ENCODE measurements at places on chromosomes 5 and 9.

- no peak for DNase-seq
Observed at GRCh38 chr5:43685252-43685950, 82.4 kb downstream of the NNT start.

DNA sequence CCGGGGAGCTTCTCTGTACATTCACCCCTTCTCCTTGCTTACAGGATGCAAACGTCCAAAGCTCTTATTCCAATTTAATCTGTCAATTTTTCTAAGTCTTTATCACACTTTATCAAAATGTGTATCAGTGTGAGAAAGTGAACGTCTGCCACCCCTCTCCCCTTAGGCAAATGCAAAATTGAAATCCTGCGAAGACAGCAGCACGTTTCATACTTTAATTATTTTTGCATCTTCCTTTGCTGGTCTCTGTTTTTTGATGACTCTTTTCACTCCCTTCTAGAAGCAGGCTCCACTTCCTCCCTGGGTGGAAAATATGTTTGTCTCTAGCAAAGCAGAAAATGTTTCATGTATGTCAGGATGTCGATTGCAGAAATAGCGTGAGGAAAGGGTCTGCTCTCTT, 576.5 kb upstream of the BRINP1 start:
- no peak for DNase-seq

- DNase-seq = no peak
Observed at GRCh38 chr9:119577881-119578280, 208.6 kb upstream of the BRINP1 start.

DNA sequence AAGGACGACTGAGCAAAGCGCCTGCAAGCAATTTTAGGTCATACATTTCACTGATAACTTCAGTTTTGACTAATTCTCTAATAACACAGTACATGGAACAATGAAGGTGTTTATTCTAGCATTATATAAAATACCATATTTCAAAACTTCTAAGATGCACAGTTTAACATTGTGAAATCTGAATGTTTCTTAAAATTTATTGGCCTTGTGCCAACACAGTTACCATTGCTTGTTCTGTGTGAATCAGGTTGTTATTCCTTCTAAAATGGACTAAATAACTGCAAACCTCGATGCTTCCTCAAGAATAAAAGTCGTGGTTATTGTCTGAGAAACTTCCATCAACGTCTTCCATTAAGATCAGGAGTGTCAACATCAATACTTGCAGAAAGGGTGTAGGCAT, 8.0 kb downstream of the MCC start:
- DNase-seq = no peak

GRCh38 chr5:1304033-1304432, 9.2 kb upstream of the TERT start:
- no peak for DNase-seq

DNA sequence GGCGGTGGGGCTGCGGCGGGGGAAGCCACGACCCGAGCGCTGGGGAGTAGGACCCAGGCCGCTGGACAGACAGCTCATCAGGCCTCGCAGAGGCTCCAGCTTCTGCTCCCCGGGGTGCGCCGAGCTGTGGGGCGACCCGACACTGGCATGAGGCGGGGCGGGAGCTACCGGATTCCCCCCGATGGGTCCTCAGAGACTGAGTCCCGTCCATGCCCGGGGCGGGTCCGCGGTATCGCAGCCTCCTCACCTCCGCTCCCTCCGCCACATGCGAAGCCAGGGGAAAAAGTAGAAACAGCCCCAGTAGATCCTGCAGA, 2.6 kb upstream of the CCL27 start:
- DNase-seq = no peak

DNA sequence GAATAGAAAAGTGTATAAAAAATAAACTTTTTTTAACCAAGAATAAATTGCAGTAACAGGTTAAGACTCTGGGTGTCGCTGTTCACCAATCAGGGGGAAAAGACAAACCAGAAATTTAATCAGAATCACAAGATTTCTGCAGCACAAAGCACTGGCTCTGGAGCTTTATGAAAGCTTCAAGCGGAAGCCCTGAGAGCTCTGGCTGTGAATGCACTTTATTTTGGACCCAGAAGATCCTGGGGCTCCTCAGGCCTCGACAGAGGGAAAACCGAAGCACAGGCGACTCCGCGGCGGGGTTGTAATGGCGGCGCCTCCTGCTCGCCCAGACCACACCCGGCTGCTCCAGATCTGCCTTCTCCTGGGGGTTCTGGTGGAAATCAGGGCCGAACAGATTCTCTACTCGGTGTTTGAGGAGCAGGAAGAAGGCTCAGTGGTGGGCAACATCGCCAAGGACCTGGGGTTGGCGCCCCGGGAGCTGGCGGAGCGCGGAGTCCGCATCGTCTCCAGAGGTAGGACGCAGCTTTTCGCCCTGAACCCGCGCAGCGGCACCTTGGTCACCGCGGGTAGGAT, at the start of gene PCDHGA4:
Gene PCDHGA4 (plus strand): TSS at position 122 of the 570 bp plus-strand sequence. CDS start 87 bp downstream, at position 209.
- DNase-seq = no peak

DNA sequence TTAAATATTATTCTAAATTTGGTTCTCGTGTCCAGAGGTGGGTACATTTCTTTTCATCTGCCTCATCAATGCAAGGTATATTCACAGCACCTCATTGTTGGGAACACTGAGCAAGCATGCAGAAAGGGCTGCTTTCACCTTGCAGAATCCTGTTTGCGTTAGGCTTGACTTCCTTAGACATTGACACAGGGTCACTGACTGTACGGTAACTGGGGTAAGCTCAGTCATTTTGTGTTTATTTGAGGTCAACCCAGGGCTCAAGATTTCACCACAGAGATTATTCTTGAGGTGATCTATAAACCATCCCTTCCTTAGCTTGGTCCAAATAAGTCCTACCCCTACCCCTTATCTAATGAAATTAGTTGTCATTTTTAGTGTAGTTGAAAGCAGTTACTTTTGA, 1.7 kb upstream of the PTPDC1 start:
- DNase-seq = no peak

DNA sequence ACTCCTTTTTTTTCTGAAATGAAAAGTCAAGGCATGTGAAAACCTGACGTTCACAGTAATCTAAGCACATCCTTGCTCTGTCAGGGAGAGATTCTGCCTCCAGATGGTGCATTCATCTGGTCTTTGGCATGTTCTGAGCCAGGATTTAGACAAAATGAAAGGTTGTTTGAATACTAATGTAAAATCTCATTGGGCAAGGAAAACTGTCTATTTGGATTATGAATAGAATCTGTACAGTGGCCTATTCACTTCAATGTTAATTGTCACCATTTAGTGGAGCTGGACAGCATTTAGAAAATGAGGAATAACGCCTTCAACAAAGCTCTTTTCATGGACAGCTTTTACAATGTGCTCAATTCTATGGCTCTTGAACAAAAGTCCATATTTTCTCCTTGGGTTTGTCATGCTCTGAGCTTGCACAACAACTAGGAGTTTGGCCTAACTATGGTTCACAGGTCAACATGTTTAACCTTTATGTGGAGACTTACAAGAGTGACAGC, 28.9 kb downstream of the ARHGEF28 start:
- DNase-seq = no peak

- DNase-seq = no peak
Observed at GRCh38 chr5:18792145-18792544, 1157.9 kb downstream of the TAF11L14 start.

DNA sequence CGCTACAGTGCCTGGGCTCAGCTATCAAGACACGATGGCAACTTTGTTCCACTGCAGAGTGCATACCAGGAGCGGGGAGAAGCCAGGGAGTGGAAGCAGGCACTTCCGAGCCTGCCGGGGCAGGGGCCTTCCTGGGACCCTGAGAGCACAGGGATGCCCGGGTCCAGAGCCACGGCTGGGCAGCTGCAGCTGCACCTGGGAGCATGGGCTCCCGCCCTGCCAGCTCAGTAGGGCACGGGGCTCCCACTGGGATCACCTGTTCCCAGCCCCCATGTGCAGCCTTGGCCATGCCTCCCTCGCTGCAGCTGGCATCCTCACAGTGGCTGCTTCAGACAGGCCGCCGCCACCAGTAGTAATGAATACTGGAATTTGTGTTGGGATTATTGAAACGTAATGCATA, 391.5 kb downstream of the KDM4C start:
- no peak for DNase-seq

DNA sequence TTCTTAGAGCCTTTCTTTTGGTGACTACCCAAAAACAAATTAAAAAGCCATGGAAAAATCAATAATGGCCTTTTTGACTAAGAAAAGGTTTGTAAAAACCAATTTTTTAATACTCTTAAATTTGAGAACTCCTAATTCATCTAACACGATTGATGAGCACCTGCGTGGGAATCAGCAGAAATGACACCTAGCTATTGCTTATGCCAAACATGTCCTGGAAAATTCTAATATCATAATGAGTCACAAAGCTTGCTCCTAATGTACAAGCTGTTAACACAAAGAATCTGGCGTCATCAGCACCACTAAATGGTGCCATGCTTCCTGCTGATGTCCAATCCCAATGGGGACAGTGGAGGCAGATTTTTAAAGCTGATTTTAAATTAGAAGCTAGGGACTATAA, 146.2 kb upstream of the LRRTM2 start:
- DNase-seq = no peak

- DNase-seq = no peak
Observed at GRCh38 chr9:110546411-110546871, 33.1 kb downstream of the SVEP1 start.

DNA sequence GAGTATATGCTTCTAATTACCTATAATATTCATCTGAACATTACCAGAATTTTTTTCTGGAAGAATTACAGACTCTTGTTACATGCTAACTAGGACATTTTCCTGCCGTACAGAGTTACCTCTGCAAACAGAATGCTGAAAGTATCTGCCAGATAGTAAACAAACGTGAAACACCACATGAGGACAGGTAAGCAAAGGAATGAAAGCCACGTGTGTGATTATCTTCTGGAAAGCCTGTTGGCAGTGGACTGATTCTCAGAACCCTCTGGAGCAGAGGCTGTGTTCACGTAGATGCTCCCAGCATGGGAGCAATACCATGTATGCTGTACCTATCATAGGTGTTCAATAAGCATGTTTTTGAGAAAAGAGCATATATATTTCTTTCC, 472.6 kb downstream of the ENC1 start:
- DNase-seq = no peak
